Cortex of kidney (tissue), 1 donor: ENCODE measurements at places on chromosomes 5 and 9.

DNA sequence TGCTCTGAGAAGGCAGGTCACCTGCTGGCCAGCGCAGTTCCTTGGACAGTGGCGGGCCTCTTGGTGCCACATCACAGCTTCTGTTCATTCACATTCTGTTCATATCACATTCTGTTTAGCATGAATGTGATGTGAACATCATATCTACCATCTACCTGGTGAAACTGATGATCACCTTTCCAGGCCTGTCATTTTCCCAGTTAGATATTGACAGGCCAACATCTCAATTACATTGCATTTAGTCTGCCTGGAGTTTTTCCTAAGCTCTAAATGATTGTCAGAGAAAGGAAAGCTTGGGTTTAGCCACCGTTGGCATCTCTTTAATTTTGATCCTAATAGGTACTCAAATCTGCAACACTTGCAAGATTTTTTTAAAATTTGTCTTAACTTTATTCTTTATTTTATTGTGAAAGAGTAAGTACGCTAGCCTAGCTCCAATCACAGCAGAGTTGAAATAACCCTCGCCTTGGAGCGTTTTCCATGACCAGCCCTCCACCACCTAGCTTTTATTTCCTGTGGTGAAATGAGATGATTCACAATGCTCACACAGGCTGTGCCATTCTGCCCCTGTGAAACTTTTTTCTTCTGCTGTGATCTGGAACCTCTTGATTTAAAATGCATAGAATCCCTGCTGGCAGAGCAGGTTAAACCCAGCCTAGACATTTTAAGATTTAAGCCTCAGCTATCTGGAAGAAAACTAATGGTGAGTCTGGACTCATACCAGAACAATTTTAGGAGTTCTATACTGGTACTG lies 225.0 kb downstream of the ESM1 start:
- DNase-seq = no peak

DNA sequence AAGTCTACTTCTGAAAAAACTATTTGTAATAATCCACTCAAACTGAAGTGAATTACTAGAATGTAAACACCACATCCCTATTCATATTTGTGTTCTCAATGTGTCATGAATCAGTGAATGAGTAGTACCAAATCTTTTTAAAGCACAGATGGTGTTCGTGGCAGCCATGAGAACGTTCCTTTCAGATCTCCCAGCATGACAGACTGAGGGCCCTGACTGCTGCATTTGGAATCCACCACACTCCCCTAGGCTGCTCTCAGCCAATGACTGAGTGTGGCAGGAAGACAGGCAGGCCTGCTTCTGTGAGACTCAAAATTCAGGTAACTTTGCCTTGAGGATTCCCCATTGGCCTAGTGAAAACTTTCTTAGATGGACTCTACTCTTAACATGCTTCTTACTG lies 10.9 kb upstream of the JMY start:
- no peak for DNase-seq

- no peak for DNase-seq
Observed at GRCh38 chr9:91571036-91571435, 147.4 kb upstream of the NFIL3 start.

- DNase-seq = no peak
Observed at GRCh38 chr9:116322521-116322920, 168.9 kb downstream of the PAPPA start.

- no peak for DNase-seq
Observed at GRCh38 chr9:21027295-21027694, 4.1 kb downstream of the HACD4 start.

GRCh38 chr9:89999534-90000370 lies 394.9 kb downstream of the GADD45G start:
- DNase-seq = no peak

DNA sequence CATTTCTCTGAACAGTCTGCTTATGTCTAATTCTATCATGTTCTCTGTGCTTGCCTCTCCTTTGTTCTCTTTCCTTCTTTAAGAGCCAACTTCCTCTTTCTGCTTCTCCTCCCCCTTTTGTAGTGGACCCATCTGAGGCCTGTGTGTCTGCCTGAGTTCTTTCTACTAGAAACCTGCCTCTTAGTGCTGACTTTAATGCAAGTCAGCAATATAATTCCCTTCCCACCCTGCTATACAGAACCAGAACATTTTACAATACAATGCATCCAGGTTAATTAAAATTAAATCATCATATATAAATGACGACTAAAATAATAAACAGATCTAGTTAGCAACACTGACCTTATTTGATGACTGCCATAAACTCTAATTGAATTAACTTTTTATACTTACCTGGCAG lies 82.6 kb upstream of the GAS1 start:
- no peak for DNase-seq

DNA sequence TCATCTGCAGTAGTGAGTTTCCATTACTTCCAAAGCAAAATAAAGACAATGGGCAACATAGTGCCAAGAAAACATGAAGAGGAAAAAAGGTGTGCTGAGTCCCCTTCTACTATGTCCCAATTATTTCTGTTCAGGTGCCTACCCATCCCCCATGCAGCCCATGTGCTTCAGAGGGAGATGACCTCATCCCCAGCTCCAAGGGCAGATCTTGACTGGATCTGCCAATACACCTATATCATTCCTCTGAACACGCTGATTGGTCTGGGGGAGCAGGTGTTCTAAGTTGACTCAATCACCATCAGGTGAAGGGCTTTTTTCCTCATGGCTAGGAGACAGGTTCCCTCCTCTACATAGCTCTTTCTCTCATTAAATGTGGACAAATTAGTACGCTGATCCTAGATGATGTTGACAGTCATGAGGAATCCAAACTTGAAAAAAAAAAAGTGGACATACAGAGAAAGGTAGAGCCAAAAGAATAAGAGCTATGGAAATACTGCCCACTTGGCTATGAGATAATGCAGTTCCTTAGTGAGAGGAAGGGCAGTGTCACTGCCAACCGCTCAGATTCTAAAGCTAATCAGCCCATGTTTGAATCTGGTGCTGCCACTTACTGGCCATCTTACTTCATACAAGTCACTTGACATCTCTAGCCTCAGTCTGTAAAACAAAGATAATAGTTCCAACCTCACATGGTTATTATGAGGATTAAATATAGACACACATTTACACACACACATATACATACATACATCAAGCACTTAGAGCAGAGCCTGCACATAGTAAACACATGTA lies 23.1 kb downstream of the PRELID2 start:
- DNase-seq = no peak
